Activated CD8-positive, alpha-beta memory T cell treated with anti-CD3 and anti-CD28 coated beads for 48 hours (primary cell): ENCODE measurements at places on chromosomes 2 and 18.

DNA sequence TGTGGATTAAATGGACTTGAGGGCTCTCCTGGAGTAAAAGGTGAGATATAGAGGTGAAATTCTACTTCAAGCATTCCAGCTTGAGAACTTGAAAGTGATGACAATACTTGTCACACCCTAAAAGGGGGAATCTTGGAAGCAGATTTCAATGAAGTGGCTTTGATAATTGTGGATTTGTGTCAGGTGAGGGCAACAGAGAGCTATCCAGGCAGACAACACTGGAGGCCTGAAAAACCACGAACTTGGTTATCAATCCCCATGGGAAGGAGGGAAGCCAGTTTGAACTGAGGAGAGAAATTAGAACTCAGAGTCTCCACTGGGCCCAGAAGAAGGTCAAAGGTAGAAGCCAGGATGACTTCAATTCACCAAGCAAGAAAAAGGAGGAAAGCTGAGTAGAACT, 263.9 kb downstream of the FIGN start:
- no peak for DNase-seq

- DNase-seq = no peak
These were observed 4.3 kb downstream of the HPCAL1 start for GRCh38 chr2:10306901-10307463.

DNA sequence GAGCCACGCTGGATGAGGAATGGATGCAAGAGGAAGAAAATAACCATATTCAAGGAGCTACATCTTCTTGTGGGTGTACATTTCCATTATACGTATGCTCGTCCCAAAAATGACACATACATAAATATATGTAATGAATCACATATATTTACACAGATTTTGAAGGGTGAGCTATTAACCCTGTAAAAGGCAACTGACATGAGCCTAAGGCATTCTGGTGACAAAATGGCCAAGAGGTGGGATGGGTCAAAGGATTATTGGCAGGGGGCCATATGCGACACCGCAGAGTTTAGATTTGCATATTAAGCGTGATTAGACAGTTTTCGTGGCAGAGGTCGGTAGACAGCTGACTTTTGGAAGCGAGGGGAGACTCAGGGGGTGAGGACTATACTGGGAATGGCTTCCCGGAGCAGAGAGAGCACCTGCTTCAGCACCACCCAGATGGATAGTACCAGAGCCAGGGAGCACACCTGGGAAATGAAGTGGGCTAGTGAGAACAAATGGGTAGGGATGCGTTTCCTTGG, 431 bp upstream of the CNRIP1 start:
- no peak for DNase-seq

GRCh38 chr18:77550625-77551024, 301.0 kb downstream of the GALR1 start:
- DNase-seq = no peak

DNA sequence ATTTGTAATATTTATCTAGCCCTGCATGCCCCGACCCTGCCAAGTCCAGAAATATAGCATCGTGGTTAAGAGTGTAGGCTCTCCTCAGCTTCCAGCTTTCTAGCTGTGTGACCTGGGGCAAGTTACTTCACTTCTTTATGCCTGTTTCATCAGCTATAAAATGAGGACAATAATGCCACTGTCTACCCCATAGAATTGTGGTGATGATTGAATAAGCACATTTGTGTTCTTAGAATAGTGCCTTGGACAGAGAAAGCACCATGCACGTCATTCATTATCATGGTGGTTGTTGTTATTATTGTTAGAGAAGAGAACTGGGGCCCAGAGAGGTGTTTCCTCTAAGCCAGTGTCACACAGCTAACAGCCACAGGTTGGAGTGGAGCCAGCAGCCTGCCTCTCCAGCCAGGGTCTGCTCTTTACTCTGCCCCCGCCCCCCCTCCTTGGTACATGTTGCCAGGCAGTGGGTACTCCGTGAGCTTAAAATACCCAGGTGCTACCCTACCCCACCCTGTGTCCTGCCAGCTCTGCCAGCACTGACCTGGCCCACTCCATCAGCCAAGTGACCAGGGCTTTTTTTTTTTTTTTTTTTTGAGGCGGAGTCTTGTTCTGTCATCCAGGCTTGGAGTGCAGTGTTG, 202.1 kb downstream of the CTIF start:
- no peak for DNase-seq

DNA sequence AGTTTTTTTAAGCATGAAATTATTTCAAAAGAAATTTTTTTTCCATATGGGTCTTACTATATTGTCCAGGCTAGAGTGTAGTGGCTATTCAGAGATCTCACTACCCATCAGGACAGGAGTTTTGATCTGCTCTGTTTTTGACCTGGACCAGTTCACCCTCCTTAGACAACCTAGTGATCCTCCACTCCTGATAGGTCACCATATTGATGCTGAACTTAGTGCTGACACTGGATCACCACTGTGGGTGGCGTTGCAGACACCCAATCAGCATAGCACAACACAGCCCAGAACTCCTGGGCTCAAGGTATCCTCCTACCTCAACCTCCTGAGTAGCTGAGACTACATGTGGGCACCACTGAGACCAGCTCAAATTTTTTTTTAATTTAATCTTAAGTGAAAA, 8.2 kb downstream of the OLA1 start:
- DNase-seq = no peak

DNA sequence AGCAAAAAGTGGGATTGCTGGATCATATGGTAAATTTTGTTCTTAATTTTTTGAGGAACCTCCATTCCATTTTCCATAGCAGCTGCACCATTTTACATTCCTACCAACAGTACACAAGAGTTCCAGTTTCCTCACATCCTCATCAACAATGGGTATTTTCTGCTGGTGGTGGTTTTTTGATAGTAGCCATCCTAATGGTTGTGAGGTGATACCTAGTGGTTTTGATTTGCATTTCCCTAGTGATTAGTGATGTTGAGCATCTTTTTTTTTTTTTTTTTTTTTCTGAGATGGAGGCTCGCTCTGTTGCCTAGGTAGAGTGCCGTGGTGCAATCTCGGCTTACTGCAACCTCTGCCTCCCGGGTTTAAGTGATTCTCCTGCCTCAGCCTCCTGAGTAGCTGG, 30.5 kb downstream of the METTL21A start:
- no peak for DNase-seq

- DNase-seq = no peak
These were observed 138.2 kb upstream of the NFATC1 start for GRCh38 chr18:79257480-79257879.

DNA sequence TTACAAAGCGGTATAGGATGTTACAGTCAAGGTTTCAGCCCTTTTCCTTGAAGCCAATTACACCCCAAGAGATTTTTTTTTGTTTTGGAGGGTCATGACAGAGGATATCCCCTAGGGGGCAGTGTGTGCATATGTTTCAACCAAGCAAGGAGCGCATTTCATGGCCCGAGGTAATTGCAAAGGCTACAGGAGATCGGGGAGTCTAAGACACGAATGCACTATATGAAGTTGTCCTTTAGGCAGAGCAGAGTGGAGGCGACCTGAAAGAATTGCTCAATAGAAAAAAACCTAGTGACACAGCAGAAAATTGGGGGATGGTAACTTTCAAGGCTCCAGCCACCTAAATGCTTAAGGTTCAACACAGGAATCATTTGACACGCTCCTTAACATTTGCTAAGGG, 219.8 kb upstream of the PARD3B start:
- no peak for DNase-seq

DNA sequence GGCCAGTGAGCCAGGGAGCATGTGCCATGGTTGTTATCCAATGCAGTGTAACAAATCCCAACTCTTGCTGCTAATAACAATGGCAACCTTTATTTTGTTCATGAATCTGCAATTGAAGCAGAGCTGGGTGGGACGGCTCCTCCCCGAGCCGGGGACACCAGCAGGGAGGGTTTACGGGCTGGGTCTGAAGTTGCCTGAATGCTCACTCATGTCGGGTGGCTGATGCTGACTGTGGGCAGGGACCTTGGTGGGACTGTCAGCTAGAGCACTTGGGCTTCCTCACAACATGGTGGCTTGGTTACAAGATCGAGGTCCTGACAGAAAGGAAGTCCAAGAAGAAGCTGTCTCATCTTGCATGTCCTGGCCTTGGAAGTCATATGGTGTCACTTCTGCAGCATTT, 264.5 kb downstream of the NDUFA10 start:
- no peak for DNase-seq

GRCh38 chr2:38073211-38074057, 2.5 kb downstream of the CYP1B1 start:
- DNase-seq = no peak

DNA sequence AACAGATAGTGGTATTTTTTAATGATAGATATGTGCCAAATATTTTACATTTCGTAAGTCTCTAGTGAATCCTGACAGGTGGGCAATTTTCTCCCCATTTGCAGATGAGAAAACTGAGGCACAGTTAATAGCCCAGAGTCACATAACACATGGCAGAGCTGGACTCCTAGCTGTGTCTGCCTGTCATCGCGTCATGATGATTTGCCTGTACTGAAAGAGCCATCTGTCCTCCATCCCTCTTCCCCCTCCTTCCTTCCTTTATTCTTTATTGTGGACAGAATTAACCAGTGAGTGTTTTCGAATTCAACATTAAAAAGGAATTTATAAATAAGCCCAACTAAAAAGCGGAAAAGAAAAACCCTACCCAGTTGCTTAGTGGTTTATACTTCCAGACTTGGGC, 3.2 kb downstream of the DNAJB2 start:
- DNase-seq = no peak

DNA sequence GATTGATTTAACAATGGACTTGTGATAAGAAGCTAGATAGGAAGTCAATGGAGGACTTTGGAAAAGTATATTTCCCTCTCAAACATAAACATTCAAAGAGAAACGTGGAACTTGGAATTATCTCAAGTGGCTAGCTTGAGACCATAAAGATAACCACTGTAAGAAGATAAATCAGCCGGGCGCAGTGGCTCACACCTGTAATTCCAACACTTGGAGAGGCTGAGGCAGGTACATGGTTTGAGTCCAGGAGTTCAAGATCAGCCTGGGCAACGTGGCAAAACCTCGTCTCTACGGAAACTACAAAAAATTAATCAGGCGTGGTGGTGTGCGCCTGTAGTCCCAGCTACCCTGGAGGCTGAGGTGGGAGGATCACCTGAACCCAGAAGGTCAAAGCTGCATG, 405.9 kb upstream of the ACVR2A start:
- DNase-seq = no peak

DNA sequence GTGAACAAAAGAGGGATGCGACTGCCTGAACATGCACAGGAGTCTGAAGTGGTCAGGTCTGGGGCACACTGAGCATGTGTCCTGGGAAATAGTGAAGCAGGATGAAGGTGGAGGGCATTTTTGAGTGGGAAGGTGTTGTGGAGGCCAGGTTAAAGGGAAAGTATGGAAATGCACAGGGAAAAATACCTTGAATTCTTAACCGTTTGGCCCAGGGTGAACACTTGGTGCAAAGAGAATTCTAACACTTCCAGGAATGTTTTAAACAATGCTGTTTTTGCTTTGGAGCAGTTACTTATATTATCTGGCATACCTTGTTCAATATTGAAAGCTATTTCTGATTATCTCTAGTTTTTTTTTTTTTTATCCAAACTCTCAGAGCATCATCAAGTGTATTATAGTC, 623.5 kb downstream of the DCC start:
- no peak for DNase-seq

DNA sequence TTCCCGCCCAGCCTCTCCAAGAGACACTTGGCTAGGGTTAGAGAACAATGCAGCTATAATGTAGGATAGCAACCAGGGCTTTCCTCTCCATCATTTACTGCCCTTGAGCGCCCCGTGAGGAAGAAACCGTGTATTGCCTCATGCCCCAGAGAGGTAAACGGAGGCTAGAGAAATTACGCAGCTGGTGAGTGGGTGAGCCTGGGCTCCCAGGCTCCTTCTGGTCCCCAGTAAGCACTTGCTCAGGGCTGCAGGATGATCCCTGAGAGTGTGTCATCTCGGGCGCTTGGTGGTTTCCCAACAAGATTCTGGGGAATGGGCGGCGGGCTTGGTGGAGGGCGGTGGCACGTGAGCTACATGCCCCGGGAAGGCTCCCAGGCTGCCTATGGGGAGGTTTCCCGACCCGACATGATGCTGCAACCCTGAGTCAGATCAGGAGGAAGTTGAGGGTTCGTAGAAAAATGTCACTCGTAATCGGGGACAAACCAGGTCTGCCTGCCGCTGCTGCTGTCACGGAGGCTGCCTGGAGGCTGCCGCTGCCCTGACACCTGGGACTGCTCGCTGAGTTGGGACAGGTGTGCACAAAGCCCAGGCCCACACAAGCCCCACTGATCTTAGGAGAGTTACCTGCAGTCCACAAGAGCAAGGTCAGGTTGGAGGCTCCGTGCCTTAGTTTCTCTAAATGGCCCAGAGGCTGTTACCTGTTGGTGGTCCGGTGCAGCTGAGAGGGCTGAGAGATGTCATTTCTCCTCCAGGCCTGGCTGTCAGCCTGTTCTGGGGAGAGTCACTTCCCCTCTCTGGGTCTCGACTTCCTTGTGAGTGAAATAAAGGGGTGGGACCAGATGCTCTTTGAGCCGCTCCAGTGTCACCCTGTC, at the start of gene GPR55:
Gene GPR55, minus strand, starts transcription at position 773 of the 872 bp plus-strand sequence. CDS start 14,280 bp downstream, outside the sequence.
- no peak for DNase-seq

- peak; percentile 20 for DNase-seq
These were observed 448 bp downstream of the IMPA2 start for GRCh38 chr18:11981543-11982366.

DNA sequence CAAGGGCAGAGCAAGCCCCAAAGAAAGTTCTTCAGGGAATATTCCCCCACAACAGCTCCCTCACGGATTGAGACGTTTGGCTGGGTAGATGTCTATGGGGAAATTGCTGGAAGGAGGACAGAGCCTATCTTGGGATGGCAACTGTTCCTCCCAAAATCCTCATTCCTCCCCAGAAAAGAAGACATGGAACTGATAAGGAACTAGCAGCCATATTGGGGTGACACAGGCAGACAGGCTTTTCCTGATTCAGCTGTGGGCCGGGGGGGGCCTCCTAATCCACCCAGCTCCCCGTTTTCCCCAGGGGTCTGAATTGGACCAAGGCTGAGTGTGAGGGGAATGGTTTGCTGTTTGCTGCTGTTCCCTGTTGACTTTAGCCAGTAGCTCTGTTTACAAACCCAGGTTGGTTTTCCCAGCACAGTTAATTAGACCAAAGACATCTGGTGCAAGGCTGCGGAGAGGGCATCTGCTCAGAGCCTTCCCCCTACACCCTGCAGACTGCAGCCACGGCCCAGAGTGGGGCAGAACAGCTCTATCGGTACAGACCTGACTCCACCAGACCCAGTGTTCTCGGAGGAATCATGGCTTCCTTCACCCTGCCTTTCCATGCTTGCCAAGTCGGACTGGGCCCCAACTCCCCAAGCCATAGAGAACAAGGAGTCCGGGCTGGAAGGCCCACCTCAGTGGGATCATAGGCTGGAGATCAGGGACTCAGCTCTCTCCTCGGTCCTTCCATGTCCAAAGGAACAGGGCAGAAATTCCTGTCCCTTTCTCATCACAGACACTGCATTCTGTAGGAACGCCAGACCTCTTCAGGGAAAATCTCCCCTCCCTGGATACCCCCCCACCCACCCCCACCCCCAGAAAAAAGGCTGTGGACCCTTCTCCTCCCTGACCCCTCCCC, 1.7 kb upstream of the PKDCC start:
- no peak for DNase-seq

GRCh38 chr18:34531110-34531509, 179.0 kb upstream of the DTNA start:
- DNase-seq = no peak
